Activated CD4-positive, alpha-beta T cell treated with anti-CD3 and anti-CD28 coated beads for 24 hours (primary cell): ENCODE measurements at places on chromosomes 5 and 9.

DNA sequence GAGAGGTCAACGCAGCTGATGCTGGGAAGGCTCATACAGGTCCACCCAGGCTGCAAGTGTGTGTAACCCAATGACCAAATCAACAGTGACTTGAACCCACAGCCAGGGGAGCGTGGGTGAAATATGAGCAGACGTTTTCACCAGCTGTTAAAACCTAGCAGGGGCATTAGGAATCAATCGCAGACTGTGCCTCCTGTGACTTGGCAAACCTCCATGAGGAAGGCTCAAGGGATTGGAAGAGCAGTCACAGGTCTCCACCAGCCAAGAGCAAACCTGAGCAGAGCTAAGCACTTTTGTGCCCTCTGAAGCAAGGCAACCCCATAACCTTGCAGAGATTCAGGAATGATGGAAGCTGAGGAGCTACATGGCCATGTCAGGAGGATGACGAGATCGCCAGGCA is 25.5 kb downstream of the INSYN2B start:
- DNase-seq, result no peak

DNA sequence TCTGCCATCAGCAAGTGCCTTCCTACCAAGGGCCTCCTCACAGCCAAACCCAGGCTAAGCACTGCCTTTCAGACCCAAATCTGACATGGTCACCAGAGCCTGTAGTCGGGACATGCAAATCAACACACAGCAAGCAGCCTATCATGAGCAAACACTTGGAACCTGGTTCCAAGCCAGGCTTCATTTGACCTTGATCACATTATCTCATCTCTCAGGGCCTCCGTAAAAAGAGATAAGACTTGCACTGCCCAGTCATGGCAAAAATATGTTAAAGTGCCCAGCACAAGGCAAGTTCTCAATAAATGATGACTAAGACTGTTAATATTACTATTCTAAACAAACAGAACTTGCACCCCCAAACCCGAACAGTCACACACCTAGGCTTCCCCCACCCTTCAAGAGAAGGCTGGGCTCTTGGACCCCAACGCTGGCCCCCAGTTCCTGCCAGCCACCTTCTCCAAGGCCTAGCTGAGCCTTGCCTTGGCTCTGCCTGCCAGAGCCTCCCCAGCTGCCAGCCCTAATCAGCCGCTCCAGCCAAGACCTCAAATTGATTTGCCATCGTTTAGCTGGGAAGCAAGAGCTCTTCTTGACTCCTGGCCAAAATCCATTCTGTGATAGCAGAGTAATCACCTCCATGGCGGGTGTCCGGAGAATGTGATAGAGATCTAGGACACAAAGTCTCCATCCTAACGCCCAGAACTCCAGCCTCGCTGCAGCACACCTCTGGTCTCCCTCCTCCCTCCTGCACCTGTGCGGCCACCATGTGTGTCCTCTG is 18.7 kb downstream of the CPLX2 start:
- no peak for DNase-seq

DNA sequence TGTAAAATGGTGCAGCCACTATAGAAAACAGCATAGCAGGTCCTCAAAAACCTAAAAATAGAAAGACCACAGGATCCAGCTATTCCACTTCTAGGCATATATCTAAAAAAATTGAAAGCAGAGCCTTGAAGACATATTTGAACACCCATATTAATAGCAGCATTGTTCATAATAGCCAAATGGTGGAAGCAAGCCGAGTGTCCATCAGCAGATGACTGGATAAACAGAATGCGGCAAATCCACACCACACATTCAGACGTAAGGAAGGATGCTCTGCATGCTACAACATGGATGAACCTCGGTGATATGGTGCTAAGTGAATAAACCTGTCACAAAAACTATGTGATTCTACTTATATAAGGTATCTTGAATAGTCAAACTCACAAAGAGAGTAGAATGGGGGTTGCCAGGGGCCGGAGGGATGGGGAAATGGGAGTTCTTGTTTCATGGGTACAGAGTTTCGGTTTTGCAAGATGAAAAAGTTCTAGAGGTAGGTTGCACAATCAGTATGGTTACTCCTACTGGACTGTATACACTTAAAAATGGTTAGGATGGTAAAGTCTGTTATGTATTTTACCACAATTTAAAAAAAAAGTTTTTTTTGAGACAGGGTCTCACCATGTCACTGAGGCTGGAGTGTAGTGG is 17.1 kb upstream of the HSD17B3 start:
- no peak for DNase-seq

- DNase-seq, result no peak
Measured at GRCh38 chr5:58268268-58268667, 191.6 kb downstream of the PLK2 start.

GRCh38 chr9:86842573-86842972 is 104.7 kb downstream of the GAS1 start:
- no peak for DNase-seq

- DNase-seq, result no peak
Measured at GRCh38 chr5:5403741-5404140, 18.7 kb upstream of the ICE1 start.

DNA sequence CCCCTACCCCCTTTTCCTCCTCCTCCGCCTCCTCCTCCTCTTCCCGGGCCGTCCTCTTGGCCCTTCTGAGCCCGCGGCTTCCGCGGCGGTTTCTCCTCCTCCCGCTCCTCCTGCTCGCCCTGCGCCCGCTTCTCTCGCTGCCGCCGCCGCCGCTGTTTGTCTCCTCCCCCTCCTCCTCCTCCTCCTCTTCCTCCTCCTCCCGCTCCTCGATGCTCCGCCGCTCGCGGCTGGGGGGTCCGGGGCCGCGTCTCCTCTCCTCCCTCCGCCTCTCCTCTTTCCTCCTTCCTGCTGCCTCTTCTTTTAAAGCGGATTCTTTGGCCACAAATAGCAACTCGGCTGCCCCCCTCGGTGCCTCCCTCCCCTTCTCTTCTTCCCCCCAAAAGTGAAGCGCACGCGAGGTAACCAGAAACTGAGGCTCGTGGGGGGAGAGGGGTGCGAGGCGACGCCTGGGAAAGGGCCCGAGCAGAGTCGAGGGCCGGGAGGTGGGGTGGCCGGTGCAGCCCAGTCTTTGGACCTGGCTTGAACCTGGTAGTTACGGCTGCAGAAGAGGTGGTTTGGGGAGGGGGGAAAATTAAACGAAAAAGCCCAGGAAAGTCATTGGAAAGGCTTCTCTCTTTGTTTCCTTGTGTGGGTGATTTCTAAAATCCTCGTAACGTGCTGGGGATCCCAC is 1058.5 kb upstream of the DMAC1 start:
- peak; percentile 4 for DNase-seq

DNA sequence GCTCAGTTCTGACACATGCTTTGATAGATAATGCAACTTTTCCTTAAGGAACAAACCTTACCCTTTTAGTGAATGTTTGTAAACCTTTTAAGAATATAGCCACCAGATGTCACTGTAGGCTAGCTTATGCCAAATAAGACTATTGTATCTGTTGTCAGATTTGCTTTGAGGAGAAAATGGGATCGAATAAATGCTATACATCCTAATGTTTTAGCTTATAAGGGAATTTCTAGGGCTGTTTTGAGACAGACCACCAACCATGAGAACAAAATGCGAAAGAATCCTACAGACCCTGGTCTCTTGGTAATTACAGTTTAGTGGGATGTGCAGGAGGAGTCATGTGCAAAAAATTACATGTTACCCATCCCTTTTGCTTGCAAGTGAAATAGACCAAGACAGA is 127.6 kb upstream of the NMUR2 start:
- DNase-seq, result no peak

DNA sequence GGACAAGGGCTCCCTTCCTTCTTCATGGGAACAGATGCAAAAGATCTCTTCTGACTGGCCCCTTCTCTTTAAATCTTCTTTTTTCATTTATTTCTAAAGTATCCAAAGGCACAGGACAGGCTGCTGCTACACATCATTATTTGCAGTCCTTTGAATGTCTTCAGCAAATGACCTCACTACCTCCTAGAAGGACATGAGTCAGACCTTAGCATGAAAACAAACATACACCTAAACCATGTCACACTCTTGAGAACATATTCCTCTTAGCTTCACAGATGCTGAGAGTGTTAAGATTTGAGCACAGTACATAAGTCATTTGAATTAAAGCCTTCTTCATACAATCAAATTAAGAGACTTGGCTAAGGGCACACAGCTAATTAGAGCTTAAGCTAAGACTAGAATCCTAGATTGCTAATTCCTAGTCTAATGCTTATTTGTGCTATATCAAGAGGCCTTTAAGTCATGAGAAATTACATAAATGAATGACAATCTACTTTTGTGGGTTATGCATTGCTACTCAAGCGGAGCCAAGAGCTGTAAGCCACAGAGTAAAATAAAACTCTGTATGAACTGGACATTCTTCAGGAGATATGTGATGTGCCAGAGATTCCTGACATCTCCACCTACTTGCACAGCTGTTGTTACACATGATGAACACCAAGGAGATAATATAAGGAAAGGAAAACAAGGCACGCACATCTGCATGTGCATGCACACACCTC is 109.1 kb upstream of the PTGER4 start:
- no peak for DNase-seq

DNA sequence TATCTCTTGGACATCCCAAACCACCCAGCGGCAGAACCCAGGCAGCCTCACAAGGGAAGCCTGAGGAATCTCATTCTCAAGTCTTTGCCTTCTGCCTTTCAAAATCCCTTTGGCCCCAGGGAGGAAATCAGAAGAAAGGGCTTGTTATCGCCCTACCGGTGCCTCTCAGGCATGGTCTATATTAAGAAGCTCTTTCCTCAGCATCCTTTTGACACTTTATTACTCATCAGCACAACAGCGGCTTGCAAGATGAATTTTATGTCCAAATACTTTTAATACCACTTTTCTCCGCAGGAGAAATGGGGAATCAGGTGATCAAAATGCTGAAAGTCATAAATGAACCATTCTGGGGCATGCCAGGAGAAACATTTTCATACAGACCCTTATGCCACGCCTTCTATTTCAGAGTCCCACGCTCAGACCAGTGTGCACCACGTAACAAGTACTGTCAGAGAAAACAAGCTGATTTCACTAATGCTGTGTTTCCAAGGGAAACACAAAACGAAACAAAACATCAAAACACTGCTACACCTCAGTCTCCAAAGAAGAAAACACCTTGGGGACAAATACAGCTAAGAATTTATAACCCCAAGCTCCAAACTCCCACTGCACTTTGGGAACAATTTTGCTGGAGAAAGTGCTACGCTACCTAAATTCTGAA is 30.0 kb downstream of the RAPGEF1 start:
- DNase-seq, result no peak

GRCh38 chr9:35341021-35341420 is 148.9 kb upstream of the RUSC2 start:
- DNase-seq, result no peak

- DNase-seq, result no peak
Measured at GRCh38 chr5:121497176-121497575, 354.5 kb upstream of the FTMT start.

DNA sequence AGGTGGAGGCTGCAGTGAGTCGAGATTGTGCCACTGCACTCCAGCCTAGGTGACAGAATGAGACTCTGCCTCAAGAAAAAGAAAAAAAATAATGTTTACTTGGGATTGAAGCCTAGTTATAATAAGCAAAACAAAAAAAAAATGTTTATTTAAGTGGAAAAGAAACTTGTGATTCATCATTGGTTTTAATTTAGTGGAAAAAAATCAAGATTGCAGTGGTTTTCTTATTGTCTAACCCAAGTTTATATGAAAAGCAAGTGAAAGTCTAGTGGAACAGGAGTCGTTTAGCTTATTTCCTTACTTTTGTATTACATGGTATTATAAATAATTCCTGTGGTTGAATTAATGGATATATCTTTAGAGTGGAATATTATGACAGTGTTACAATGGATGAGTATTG is 8.4 kb downstream of the CNOT8 start:
- DNase-seq, result no peak

GRCh38 chr5:94571415-94571814 is 47.0 kb downstream of the KIAA0825 start:
- no peak for DNase-seq

- DNase-seq, result no peak
Measured at GRCh38 chr5:170985486-170985885, 123.7 kb downstream of the RANBP17 start.

DNA sequence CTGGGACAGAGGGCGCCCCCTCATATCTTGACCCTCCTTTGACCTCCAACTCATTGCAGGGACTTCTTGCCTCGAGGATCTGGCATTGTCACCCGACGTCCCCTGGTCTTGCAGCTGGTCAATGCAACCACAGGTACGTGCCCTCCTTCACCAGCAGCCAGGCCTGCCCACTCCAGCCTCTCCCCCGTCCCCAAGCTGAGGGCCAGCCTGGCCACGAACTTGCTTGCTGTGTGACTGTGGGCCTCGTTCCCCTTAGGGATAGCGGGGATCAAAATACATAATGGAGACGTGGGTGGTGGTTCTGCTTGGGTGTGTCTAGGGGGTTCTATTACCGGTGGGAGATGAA is 15.0 kb downstream of the DNM1 start:
- no peak for DNase-seq

- DNase-seq, result no peak
Measured at GRCh38 chr9:129509533-129509928, 111.4 kb downstream of the C9orf50 start.

- no peak for DNase-seq
Measured at GRCh38 chr9:95206143-95206542, 111.4 kb downstream of the FANCC start.

DNA sequence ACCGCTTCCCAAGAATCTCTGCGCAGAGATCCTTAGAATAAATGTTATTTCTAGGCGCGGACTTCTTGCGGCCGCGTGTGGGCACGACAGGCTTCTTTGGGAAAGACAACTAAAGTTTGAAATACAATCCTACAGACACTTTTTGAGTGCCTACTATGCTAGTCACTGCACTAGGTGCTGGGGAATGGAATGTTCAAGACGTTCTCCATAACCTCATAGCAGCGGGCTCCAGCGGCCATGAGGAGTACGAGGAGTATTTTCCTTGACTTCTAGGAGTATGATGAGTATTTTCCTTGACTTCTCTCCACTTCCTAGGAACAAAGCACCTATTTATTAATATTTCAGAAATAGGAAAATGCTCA is 636 bp upstream of the PWWP2A start:
- DNase-seq, result no peak

DNA sequence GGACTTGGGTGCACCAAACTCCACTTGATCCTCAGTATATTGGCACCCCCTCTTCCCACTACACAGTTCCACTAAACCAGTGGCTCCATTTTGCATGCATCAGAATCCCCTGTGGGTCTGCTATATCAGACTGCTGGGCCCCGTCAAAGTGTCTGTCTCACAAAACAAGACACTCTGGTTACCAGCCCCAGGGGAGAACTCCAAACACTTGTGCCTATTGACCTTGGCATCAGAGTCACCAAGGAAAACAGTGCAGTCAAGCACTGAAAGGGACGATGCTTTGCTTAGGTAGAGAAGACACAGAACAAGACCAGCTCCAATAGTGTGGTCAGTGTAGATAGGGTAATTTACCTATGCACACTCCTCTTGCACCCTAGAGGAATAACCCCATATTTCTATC is 205.8 kb upstream of the RAI14 start:
- no peak for DNase-seq

- no peak for DNase-seq
Measured at GRCh38 chr9:116763770-116764169, 76.7 kb downstream of the TRIM32 start.

DNA sequence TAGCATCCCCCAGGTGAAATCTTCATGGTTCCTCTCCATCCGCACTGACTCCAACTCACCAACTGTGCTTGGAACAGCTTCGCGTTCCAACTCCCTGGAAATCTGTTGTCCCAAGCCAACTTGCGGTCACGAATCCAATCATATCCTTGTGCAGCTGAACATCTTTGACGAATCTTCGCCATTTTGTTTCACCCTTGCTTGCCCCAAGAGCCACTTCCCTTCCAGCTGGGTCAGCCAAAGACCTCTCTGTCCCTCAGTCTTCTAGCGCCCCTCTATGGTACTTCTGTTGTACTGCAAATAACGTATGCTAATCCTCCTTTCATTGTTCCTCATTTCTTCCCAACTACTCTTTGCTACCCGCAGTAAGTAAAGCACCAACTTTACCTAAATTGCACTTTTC is 61.0 kb upstream of the TARS1 start:
- no peak for DNase-seq
